ENCODE measurements at places on chromosomes 5 and 9.

DNA sequence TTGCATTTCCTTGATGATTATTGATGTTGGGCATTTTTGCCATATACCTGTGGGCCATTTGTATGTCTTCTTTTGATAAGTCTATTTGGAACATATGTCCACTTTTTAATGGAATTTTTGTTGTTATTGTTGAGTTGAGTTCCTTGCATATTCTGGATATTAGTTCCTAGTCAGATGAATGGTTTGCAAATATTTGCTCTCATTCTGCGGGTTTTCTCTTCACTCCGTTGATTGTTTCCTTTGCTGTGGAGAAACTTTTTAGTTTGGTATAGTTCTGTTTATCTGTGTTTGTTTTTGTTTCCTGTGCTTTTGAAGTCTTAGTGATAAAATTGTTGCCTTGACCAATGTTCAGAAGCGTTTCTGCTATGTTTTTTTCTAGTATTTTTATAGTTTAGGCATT, 13.0 kb downstream of the OSMR start:
- no peak for DNase-seq

- no peak for DNase-seq
Observed at GRCh38 chr9:16030528-16031185, 477.8 kb downstream of the CCDC171 start.

GRCh38 chr5:141788296-141788970, 89.8 kb downstream of the PCDH1 start:
- no peak for DNase-seq

GRCh38 chr5:158100373-158100888, 241.5 kb upstream of the CLINT1 start:
- DNase-seq = no peak

Measured in head of caudate nucleus (tissue), 42 donors.